ENCODE measurements at places on chromosomes 2 and 18.

DNA sequence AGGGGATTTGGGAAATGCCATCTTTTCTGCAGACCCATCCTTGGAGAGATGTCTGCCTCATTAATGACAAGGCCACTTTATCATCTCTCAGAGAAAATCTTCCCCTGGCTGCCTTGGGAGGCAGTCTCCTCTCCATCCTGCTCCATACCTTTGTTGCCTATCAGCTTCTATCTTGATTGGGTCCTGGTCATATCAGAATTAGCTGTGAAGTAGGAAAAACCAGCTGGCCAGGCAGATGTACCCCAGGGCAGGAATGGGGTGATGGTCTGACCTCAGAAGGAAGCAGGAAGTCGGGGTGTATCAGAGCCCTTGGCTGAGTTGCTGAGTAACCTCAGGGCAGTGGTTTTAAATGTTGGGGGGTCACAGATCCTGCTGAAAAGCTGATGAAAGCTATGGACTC lies 41.3 kb downstream of the ALK start:
- DNase-seq: no peak

DNA sequence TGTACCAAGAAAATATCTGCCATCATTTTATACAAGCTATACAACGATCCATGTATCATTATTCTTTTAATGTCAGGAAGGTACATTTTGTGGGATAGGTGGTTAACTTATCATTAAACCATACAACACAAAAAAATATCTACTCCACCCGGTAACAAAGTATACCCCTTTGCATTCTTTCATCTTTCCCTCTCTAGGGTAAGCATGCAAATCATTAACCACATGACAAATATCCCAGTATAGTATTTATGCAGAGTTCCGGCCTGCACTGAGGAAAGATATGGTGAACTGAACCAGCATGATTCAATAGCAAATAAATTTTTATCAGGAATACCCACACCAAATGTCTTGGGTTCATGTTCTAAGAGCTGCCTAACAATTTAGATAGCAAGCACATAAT lies 22.5 kb upstream of the SULT1C2 start:
- no peak for DNase-seq

- no peak for DNase-seq
These were observed 94.2 kb downstream of the LRRC30 start for GRCh38 chr18:7325126-7325430.

GRCh38 chr2:168212167-168212566 lies 35.2 kb downstream of the STK39 start:
- no peak for DNase-seq

DNA sequence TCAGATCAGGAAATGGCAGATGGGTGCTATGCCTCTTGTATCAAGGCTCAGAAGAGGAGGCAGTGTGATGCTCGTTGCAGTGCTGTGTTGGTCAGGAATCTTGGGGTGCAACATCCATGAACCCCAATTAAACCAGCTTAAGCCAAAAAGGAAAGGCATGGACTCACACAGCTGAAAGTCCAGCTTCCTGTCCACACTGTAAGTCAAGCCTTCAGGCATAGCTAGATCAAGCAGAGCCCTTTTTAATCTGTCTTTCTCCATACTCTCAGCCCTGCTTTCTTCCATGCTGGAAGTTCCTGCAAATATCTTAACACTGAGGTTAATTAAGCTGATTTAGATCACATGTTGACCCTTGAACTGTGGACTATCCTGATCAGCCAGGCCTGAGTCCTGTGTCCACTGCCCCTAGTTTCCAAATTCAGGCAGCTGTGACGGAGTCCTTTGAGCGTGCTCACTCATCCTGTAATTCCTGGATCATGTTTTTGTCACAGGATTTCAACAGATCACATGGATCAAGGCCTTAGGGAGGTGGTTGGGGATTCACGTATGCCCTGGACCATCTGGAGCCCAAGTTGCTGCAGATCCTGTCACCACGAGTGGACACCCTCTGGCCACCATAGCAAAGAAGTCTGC lies 4.5 kb upstream of the C2orf74 start:
- no peak for DNase-seq

DNA sequence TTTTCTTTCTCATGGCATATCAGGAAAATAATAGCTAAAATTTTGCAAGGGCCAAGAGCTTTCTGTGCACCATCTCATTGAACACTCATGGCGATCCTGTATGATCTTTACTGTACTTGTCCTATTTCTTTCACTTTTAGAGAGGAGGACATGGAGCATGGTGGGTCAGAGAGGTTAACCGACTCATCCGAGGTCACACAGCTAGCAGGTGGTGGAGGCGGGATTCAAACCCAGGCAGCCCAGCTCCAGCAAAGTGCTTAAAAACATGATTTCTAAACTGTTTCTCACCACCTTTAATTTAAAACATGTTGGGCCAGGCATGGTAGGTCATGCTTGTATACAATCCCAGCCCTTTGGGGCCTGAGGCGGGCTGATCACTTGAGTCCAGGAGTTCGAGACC lies 6.4 kb downstream of the NGEF start:
- DNase-seq: no peak

DNA sequence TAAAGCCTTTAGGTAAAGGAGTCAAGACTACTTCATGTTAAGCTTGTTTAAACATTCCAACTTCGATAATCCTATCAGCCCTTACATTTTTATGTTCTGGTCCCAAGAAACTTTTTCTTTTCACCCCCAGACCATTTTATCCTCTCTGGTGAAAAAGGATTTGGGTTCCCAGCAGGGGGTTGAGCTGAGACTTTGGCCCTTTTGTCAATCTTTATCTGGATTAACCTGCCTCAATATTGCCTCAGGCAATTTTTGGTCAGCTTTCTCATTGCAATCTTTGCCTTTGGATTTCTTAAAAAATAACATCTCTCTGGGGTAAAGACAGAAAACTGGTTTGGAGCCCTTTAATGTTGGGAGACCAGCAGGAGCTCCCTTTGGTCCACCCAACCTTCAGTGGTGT lies 33.9 kb upstream of the CSRNP3 start:
- DNase-seq: no peak

GRCh38 chr2:150750720-150751119 lies 263.3 kb upstream of the RND3 start:
- no peak for DNase-seq

DNA sequence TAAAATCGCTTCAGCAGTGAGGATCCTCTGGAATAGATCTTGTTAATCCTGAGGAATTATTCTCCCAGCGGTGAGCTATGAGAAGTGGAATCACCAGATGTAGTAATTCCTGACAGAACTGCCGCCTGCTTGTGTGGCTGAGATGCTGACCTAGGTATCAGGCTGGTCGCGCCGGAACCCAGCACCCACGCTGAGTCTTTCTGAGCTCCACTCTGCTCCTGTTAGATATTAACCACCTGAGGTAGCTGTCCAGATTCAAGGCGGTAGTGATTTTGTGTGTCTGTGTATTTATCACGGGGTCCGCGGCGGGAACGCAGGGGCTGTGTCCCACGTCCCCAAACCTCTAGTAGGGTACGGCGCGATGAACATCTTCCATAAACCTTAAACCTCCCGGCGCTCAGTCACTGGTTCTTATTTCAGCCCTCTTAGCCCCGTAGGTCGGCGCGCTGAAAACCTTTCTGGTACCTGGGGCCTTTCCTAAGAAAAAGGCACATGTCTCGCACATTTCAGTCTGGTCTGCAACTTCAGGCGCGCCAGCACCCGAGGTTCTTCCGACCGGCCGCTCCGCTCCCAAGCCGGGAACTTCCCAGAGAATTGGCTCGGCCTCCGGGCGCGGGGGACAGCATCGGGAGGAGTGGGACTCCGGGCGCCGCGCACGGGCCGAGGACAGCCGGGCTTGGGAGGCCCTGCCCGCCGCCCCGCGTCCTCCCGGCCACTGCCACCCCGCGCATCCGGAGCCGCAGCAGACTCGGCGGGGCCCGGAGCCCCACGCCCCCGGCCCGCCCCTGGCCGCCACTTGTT lies 542 bp upstream of the CNNM3 start:
- peak; percentile 14 for DNase-seq

GRCh38 chr18:74817576-74817975 lies 219.9 kb downstream of the ZNF407 start:
- DNase-seq: no peak

All from stimulated activated CD4-positive, alpha-beta T cell treated with anti-CD3 and anti-CD28 coated beads, Interleukin-1b, Interleukin-23, amount 100 ng/mL, for 48 hours (primary cell).